ENCODE measurements at places on chromosomes 2 and 18.
A peak's percentile ranks its signal among the peaks of the same experiment; 100 is the strongest.

DNA sequence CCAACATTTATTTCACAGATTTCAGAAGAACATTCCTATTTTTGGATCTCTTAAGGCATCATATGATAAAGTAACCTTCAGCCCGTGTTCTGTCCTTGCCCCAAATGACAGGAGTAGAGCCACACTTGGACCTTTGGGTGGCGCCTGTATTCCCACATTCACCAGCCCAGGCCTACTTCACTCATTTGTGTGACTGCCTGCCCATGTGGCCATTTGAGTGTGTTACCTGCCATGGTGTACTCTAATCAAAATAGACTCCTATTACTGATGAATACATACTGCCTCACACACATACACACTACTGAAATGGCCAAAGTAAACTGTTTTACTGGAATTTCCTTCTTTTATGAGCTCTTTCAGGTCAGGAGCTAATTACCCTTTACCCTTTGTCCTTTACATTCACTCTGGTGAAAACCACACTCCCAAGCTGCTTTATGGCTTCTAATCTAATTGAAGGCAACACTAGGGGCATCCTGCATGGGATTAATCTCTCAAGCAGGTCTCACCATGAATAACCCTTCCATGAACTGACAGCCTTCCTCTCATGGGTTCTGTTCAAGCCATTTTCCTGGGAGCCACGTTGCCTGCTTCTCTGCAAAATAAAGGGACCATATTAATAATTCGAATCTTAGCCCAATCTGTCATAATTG lies 271.0 kb upstream of the GALNT5 start:
- no peaks in the 10 kb centered on the region for H3K4me1 ChIP-seq
- DNase-seq, result no peak
- H3K36me3 ChIP-seq, result no peaks in the 10 kb centered on the region
- no peak overlapping the region for H3K4me3 ChIP-seq
- H3K27me3 ChIP-seq, result no peaks in the 10 kb centered on the region

DNA sequence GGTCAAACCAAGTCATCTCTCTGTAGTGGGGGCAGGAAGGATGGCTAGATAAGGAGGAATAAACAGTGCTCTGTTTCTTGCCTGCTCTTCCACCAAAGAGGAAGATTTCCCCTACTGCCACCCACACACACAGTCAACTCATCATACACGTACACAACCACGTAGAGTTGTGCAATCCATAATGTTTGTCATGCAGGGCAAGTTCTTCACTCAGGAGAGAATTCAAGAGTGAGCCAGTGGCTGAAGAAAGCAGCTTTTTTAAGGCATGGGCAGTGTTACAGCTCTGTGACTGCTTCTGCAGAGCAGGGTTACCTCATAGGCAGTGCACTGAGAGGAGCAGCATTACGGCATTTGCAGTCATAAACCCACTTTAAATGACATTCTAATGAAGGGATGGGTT lies 283.0 kb downstream of the RND3 start:
- H3K27me3 ChIP-seq, result no peaks in the 10 kb centered on the region
- no peak for DNase-seq
- no peaks in the 10 kb centered on the region for H3K4me1 ChIP-seq
- no peaks in the 10 kb centered on the region for H3K36me3 ChIP-seq
- H3K27ac ChIP-seq, result no peak overlapping the region

DNA sequence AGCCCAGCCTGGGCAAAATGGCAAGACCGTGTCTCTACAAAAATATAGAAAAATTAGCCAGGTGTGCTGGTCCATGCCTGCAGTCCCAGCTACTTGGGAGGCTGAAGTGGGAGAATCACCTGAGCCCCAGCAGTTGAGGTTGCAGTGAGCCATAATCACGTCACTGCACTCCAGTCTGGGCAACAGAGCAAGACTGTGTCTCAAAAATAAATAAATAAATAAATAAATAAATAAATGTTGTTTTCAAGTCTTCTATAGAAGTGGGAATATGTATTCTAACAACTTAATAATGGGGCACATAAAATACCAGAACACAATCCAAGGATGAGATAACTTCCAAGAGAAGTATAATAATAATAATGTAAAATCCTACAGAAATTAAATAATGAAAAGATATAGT lies 23.9 kb downstream of the ATAD2B start:
- no peak overlapping the region for H3K4me3 ChIP-seq
- no peaks in the 10 kb centered on the region for H3K4me1 ChIP-seq
- H3K27ac ChIP-seq, result no peak overlapping the region
- no peaks in the 10 kb centered on the region for H3K27me3 ChIP-seq
- DNase-seq, result no peak
- H3K36me3 ChIP-seq, result no peaks in the 10 kb centered on the region

- no peaks in the 10 kb centered on the region for H3K4me1 ChIP-seq
- no peaks in the 10 kb centered on the region for H3K27me3 ChIP-seq
- no peak overlapping the region for H3K27ac ChIP-seq
Observed at GRCh38 chr2:111094691-111095090, 26.0 kb upstream of the BCL2L11 start.

DNA sequence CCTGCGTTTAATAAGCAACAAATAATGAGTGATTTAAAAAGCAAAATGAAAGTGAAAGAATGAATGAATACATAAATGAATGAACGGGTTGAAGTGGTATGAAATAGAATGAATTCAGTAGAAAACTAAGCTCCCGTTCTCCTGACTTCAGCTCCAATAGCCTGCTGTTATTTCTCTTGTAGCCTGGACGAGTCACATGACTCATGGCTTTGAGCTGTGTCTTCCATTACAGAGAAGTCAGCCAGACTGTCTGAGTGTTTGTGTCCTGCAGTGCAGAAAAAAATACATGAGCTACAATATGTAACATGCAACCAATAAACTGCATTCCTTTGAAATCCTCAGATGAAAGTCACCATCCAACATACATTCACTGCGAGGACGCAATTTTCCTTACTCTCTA lies 21.2 kb downstream of the SCG2 start:
- no peaks in the 10 kb centered on the region for H3K36me3 ChIP-seq
- no peaks in the 10 kb centered on the region for H3K4me1 ChIP-seq
- H3K4me3 ChIP-seq, result no peak overlapping the region
- H3K27me3 ChIP-seq, result no peaks in the 10 kb centered on the region
- no peak for DNase-seq

- H3K27me3 ChIP-seq, result no peaks in the 10 kb centered on the region
- H3K4me3 ChIP-seq, result peak overlapping the region; percentile 80
- H3K4me1 ChIP-seq, result peaks cover 11% of the 10 kb centered on the region
- DNase-seq, result no peak
- H3K27ac ChIP-seq, result peak overlapping the region; percentile 83
Observed at GRCh38 chr2:85611217-85611704, 605 bp downstream of the C2orf68 start.

- DNase-seq, result no peak
- H3K4me1 ChIP-seq, result no peaks in the 10 kb centered on the region
- no peak overlapping the region for H3K4me3 ChIP-seq
- no peaks in the 10 kb centered on the region for H3K27me3 ChIP-seq
- no peaks in the 10 kb centered on the region for H3K36me3 ChIP-seq
Observed at GRCh38 chr2:98359986-98360385, 13.7 kb downstream of the CNGA3 start.

DNA sequence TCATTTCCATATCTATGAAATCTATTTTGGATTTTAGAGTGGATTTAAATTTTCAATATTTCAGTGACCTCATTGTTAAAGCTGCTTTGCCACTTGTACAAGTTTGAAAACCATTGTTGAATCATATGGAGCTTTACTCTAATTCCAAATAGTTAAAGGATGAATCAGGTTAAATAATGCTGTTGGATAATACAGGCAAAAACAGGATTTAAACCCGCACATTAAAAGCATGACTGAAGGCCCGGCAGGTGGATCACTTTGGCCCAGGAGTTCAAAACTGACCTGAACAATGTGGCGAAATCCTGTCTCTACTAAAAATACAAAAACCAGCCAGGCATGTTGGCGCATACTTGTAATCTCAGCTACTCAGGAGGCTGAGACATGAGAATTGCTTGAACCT lies 68.3 kb downstream of the RIF1 start:
- no peak for DNase-seq
- no peaks in the 10 kb centered on the region for H3K4me1 ChIP-seq
- H3K27ac ChIP-seq, result no peak overlapping the region
- no peak overlapping the region for H3K4me3 ChIP-seq
- no peaks in the 10 kb centered on the region for H3K27me3 ChIP-seq

DNA sequence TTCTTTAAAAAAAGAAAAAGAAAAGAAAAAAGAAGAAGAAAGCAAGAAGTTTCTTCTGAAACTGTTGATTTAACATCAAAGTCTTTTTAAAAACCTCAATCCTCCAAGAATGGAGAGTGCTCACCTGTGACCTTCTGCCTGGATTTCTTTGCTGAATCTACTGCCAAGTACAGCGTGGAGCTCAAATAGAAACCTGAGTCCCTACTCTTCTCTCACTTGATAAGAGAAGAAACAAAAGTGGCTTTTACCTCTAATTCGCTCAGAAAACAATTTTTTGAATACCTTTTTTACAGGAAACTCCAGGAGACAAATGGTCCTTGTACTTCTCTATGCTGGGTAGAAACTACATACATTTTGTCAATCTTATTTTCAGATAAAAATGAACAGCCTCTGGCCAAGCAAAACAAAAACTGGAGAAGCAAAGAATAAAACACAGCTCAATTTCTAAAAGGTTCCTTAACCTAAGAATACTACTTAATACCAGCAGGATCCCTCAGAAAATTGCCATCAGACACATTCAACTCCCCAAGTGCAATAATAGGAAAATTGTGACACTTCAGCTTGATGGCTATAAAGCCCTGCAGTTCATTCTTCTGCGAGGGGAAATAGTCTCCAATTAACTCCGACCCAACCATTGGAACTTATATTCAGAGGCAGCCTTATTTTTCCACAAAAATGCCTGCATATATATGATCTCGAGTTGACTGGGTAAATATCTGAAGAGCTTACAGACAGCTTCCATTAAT lies 85.8 kb downstream of the GRB14 start:
- no peaks in the 10 kb centered on the region for H3K36me3 ChIP-seq
- H3K27me3 ChIP-seq, result no peaks in the 10 kb centered on the region
- no peak overlapping the region for H3K27ac ChIP-seq
- no peaks in the 10 kb centered on the region for H3K4me1 ChIP-seq
- no peak for DNase-seq

DNA sequence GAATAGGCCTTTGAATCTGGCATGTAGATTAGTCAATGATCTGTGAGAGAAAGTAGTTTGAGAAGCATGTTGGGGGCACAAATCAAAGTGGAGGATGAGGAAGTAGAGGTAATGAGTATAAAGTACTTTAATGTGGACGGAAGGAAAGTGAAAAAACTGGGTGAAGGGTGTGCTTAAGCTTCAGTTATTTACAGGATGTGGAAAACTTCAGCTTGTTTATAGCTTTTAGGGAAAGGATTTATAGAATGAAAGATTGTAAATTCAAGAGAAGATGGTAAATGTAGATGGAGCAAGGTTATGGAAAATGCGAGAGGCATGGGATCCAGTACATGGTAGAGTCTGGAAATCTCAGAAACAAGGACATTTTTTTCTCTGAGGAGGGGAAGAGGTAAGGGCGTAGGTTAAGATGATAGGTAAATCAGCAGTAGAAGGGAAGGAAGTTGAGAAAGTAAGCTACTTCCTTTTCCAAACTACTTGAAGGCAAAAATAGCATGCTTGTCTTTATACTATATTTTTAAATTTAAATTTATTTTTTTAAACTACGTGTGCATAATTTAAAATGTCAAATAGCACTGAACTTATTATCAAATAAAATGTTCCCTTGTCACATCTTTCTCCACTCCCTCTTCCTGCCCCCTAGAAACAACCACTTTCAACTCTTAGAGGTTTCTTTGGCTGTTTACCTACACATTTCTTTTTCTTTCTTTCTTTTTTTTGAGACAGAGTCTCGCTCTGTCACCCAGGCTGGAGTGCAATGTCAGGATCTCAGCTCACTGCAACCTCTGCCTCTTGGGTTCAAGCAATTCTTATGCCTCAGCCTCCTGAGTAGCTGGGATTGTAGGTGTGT lies 8.5 kb downstream of the FAM117B start:
- peak; percentile 67 for DNase-seq
- peak overlapping the region; percentile 41 for H3K4me3 ChIP-seq
- H3K27me3 ChIP-seq, result no peaks in the 10 kb centered on the region
- peaks cover 85% of the 10 kb centered on the region for H3K4me1 ChIP-seq
- peak overlapping the region; percentile 88 for H3K27ac ChIP-seq
- H3K36me3 ChIP-seq, result peaks cover under 1% of the 10 kb centered on the region

GRCh38 chr2:27796791-27797765 lies 25.6 kb downstream of the MRPL33 start:
- no peaks in the 10 kb centered on the region for H3K27me3 ChIP-seq
- no peak overlapping the region for H3K27ac ChIP-seq
- H3K4me1 ChIP-seq, result no peaks in the 10 kb centered on the region
- H3K4me3 ChIP-seq, result no peak overlapping the region

- no peaks in the 10 kb centered on the region for H3K36me3 ChIP-seq
- no peak for DNase-seq
- no peaks in the 10 kb centered on the region for H3K4me1 ChIP-seq
- H3K27ac ChIP-seq, result no peak overlapping the region
Observed at GRCh38 chr18:23406271-23406787, 46.8 kb upstream of the RIOK3 start.

- H3K27ac ChIP-seq, result no peak overlapping the region
- H3K27me3 ChIP-seq, result no peaks in the 10 kb centered on the region
- H3K4me3 ChIP-seq, result no peak overlapping the region
- peaks cover 44% of the 10 kb centered on the region for H3K4me1 ChIP-seq
- H3K36me3 ChIP-seq, result no peaks in the 10 kb centered on the region
Observed at GRCh38 chr2:69762513-69763494, 20.9 kb downstream of the ANXA4 start.

- H3K36me3 ChIP-seq, result no peaks in the 10 kb centered on the region
- H3K4me3 ChIP-seq, result no peak overlapping the region
- H3K27me3 ChIP-seq, result peaks cover 99% of the 10 kb centered on the region
- H3K4me1 ChIP-seq, result peaks cover 34% of the 10 kb centered on the region
- no peak for DNase-seq
Observed at GRCh38 chr2:222303045-222303827, 4.4 kb upstream of the PAX3 start.

DNA sequence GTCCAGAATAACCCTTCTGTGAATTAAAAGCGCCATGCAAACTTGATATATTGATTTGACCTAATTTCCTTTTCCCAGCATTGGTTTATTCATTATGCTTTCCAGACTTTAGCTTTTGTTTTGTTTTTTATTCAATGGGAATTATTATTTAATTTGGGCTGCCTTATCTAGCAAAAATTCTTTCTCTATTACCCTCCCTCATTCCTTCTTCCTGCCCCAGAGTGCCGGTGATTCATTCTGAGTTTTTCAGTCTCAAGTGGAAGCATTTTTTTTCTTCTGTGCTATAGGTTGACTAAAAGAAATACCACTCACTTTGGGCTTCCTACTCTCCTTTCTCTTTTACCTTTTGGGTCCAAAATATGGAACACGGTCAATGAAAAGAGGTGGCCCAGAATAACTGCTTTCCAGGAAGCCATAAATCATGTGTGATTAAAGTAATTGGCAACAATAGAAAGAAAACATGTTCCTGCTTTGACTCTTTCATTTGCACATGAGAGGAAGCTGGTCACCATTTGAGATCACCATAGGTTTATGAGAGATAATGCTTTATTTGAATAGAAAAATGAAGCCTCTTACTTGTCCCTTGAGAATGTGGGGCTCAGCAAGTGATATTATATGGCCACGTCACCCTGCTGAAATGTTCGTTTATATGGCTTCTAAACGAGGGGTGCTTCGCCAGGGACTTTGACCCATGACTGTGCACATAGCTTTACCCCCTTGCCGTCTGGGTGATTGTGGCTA lies 422.8 kb upstream of the ZEB2 start:
- no peak overlapping the region for H3K27ac ChIP-seq
- no peaks in the 10 kb centered on the region for H3K36me3 ChIP-seq
- no peak overlapping the region for H3K4me3 ChIP-seq
- no peak for DNase-seq
- no peaks in the 10 kb centered on the region for H3K27me3 ChIP-seq

Measured in B cell (primary cell).